Large intestine (tissue), 12 donors: ENCODE measurements at places on chromosomes 7 and 10. TPM values are rescaled to one million over a fixed set of nuclear protein-coding genes. Genes with fewer than 3 reads are reported as not detected.

DNA sequence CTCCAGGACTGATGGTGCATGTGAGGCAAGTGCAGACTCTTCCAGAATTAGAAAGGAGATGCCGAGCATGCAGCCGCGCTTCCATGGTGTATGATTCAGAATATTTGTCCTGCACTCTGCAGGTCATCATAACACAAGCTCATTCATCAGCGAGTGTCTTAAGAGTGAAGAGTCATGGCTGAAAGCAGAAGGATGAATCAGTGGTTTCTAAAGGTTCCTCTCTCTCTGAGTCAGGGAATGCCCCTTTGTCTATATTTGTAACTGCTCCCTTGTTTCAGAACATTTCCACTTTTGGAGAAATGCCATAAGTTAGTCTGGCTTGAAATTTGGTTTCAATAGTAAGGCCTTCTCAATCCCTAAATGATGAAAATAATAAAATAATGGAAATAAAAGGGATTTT, 52.3 kb downstream of the HECW1 start:
- no peak for DNase-seq

DNA sequence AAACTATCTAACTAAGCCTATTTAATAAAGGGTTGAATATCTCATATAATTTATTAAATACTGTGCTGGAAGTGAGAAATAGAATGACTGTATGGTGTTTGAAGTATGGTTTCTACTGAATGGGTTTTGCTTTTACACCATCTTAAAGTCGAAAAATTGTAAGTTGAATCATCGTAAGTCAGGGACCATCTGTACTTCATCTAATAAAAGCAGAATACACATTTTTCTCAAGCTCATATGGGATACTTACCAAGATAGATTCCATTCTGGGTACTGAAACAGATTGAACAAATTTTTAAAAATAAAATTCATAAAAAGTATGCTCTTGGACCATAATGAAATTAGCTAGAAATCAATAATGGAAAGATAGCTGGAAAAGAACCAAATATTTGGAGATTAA, 285.4 kb downstream of the CXCL12 start:
- DNase-seq = no peak

- DNase-seq = no peak
Observed at GRCh38 chr7:103793614-103794013, 195.8 kb downstream of the RELN start.

DNA sequence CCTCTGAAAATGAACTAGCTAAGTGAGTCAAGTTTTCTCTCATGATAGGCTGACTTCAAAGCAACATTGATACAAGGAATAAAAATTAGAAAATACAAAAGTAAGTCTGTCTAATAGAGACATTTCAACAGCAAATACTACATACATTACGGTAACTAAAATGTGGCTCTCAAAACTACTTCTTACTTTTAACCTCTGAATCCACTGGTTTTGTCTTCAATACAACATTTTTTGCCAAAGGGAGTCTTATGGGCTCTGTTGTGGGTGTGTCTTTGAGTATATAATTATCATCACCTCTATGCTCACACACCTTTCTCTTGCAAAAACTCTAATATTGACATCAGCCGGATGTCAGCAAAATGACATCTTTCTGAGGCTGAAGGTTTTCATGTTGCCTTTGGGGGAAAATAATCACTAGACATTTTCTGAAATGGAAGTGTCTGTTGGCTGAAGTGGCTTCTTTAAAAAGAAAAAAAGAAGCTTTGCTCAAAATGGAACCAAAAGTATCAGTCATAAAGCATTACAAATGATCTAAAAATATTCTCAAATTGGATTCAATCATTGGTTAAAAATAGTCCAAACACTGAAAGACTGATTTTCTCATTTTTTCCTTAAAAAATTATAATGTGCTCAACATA, 41.8 kb upstream of the FAM133B start:
- no peak for DNase-seq

- no peak for DNase-seq
Observed at GRCh38 chr10:44070282-44070681, 314.6 kb downstream of the CXCL12 start.

- DNase-seq = no peak
Observed at GRCh38 chr10:103013416-103013815, 95.3 kb downstream of the CNNM2 start.

GRCh38 chr7:104136561-104136960, 71.3 kb downstream of the ORC5 start:
- no peak for DNase-seq

- DNase-seq = no peak
Observed at GRCh38 chr7:117200786-117201458, 121.9 kb downstream of the WNT2 start.

- DNase-seq = no peak
Observed at GRCh38 chr7:82745117-82745516, 301.5 kb upstream of the CACNA2D1 start.

DNA sequence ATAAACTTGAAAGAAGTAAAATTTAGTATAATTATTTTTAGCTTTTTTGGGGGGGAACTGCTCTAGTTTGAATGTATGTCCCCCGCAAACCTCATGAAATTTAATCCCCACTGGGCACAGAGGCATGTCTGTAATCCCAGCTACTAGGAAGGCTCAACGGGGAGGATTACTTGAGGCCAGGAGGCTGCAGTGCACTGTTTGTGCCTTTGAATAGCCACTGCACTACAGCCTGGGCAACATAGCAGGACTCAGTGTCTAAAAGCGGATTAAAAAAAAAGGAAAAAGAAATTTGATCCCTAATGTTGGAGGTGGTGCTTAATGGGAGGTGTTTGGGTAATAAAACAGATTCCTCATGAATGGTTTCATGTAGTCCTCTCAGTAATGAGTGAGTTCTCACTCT, 43.1 kb upstream of the PHF14 start:
- no peak for DNase-seq

GRCh38 chr10:45418417-45418848, 44.4 kb downstream of the ALOX5 start:
- no peak for DNase-seq

GRCh38 chr7:103951311-103951710, 38.1 kb downstream of the RELN start:
- DNase-seq = no peak

GRCh38 chr7:145497911-145498525, 618.6 kb upstream of the CNTNAP2 start:
- DNase-seq = no peak

DNA sequence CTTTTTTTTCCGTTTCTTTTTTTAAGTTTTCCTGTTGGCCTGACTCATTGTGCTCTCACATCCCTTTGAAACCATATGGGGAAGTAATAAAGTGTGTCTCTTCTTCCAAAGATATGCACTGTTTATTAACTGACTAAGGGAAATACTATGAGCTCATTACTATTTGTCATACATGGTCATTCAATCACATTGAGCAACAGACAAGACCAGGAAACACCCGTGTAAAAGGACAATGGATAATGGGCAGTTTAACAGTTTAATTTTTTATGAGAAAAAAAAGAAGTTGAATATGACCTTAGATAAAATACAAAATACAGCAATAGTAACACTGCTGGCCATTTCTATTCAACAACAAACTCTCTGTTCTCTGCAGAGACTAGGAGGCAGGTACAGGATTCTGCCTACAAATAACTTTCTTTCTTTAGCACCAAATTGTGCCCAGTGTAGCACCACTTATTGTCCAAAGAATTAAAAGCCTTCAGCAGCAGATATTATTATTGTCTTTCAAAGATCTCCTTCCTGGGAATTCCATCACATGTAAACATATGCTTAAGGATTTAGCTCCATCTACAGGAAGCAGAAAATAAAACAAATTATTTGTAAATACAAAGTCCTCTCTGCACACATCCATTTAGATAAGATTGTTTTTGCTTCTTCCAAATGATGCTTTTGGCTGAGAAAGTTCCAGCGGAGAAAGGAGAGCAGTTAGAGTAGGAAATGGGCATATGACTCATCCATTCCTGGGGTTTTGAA, 55.0 kb upstream of the AKR1E2 start:
- DNase-seq = peak; percentile 33

- no peak for DNase-seq
Observed at GRCh38 chr10:43347997-43348396, 23.4 kb upstream of the FXYD4 start.

GRCh38 chr7:96219378-96220130, 102.3 kb downstream of the SLC25A13 start:
- DNase-seq = no peak

DNA sequence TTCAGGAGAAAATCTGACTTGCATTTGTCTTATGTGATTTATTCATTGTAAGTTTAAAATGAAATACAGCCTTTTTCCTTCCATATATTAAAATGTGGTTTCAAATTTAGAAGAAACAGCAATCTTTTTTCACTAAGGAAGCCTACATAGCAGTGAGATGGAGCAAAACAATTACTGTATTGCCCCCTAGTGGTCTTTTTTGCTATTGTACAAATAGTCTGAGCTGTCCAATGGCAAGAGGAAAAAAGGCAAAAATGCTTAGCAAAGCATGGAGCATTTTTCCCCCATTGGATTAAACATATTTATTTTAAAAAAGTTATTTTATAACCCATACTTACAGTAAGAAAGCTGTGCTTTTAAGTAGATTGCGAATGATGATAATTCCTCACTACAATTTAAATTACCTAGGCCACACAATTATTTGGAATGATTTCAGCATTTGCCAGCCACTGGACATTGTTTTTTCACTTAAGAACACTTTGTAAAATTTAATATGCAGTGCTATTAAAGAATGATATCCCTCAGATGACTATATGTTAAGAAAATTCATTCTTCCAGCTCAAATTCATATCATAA, 119.5 kb downstream of the CPED1 start:
- peak; percentile 34 for DNase-seq

DNA sequence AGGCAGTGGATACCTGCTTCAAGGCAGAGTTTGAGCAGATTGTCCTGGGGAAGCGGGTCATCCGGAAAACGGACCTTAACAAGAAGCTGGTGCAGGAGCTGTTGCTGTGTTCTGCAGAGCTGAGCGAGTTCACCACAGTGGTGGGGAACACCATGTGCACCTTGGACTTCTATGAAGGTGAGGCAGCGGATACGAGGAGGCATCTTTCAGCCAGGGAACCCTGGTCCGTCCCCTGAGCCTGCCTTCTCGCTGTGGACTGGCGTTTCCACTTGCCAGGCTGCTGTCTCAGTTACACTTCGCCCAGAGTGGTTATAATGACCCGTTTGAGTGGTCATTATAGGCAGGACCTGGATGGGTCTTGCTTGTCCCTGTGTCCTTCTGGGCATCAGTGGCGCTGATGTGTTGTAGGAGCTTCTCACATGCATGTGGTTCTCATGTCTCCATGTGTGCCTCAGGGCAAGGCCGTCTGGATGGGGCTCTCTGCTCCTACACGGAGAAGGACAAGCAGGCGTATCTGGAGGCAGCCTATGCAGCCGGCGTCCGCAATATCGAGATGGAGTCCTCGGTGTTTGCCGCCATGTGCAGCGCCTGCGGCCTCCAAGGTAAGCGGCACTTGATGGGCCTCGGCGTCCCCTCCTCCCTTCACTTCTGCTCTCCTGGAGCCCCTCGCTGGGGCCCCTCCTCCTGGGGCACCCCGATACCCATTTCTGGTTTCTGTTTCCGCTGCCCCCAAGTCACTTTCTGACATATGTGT, 18.0 kb downstream of the UPP1 start:
- no peak for DNase-seq

GRCh38 chr7:945556-946255, 8.8 kb downstream of the ADAP1 start:
- DNase-seq = peak; percentile 97

DNA sequence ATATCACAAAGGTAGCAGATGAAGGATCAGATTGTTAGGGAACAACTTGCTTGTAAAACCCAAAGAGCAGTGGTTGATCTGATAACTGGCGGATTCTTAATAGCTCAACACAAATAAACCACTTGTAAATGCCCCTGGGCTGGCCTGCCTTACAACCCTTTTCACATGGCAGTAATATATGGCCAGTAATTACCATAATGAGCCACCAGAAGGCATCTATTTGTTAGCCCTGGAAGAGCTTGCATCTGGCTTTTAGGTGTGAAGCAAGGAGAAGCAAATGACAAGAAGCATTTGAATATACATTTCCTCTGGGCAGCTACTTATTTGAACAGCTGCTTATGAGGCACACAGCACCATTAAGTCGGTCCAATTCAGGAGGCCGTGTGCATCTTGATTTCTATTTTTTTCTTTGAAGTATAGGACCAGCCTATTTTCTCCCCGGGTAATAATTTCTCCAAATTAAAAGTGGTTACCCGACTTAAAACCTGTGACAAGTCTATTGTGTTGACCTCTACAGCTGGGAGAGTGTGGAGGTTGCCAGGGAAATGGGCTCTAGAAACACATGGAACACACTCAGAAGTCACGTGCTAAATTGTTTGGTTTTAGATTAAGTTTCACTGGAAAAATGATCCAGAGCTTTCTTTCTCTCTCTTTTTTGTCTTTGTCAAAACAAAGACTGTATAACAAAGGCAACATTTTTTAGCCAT, 113.4 kb downstream of the SEM1 start:
- peak; percentile 2 for DNase-seq

DNA sequence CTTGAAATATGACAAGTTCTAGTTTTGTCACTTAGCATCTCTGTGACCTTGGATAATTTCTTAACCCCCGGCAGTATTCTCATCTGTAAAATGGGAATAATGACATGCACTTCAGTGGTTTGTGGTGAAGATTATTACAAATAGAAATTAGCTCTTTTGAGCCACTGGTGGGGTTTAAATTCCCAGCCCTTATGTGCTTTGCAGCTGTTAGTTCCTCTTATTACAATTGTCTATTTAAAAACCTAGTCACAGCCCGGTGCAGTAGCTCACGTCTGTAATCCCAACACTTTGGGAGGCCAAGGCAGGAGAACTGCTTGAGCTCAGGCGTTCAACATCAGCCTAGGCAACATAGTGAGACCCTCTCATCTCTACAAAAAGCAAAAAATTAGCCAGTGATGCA, 30.1 kb downstream of the CAV1 start:
- DNase-seq = no peak

DNA sequence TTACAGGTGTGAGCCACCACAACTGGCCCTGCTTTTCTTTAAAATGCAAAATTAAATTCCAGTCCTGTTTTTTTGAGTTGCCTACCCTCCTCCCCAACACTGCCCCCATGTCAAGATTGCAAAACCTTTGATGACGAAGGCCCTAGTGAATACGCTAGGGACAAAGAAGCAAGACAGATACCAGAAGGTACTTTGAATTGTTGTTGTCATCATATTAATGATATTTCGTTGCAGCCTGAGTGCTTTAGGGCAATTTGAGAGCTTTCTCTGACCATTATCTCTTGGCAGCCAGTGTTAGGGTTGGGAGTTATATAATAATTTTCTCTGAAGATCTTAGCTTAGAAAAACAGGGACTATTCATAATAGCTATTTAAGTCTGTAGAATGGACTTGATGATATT, 7.1 kb downstream of the CCSER2 start:
- no peak for DNase-seq

- peak; percentile 50 for DNase-seq
Observed at GRCh38 chr10:97499561-97500296, 1.0 kb downstream of the UBTD1 start.

Gene WEE2
- polyA plus RNA-seq = 5.1 TPM

Gene GIMAP4
- 17.8 TPM for polyA plus RNA-seq

Gene MYOZ1
- 0.94 TPM for polyA plus RNA-seq

Gene DNAH11
- 0.40 TPM for polyA plus RNA-seq

Gene CDHR1
- 0.42 TPM for polyA plus RNA-seq

Gene NANOS1
- 1.9 TPM for polyA plus RNA-seq

Gene BLOC1S2
- polyA plus RNA-seq = 39.9 TPM

Gene MRLN
- 0.33 TPM for polyA plus RNA-seq

Gene NUP42
- polyA plus RNA-seq = 57.9 TPM

Gene LRIT1
- not detected for polyA plus RNA-seq

Gene GRM3
- 0.16 TPM for polyA plus RNA-seq
